ENCODE measurements at places on chromosomes 4 and X.

- no peak for DNase-seq
Measured at GRCh38 chr4:1749370-1749769, 28.0 kb downstream of the TACC3 start.

- DNase-seq: no peak
Measured at GRCh38 chrX:18992829-18993228, 8.9 kb upstream of the PHKA2 start.

GRCh38 chrX:24498975-24499374 is 33.9 kb downstream of the PDK3 start:
- DNase-seq: no peak

DNA sequence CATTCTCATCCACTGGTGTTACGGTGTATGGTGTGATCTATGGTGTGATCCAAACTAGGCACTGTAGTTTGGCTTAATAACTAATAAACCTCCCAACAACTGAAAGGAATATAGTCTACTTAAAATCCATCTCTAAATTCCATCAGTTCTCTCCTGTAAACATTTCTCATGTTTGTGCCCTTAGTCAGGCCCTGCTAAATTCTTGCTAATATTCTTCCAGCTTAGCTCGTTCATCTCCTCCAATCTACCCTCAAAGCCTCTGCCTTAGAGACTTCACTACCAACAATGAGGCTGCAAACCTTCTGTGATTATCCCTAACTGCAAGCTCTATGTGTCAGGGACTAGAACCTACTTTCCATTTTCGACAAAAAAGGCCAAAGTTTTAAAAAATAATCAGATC is 28.1 kb downstream of the ZAR1 start:
- DNase-seq: no peak

DNA sequence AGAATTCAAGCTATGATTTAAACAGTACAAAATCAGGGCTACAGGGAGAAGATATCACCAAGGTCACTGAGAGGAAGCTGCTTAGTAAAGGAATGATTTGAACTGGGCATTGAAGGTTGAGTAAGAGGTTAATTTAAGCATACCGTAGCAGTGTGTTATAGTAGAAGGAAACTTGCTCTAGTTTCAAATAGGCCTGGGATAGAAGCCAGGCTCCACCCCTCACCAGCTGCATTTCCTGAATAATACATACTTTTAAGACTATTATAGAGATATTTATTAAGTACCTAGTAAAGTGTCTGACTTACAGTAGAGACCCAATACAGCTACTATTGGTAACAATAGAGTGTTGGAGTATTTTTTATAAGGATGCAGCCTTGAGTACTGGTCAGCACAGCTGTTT is 118.0 kb upstream of the GLRA2 start:
- no peak for DNase-seq

DNA sequence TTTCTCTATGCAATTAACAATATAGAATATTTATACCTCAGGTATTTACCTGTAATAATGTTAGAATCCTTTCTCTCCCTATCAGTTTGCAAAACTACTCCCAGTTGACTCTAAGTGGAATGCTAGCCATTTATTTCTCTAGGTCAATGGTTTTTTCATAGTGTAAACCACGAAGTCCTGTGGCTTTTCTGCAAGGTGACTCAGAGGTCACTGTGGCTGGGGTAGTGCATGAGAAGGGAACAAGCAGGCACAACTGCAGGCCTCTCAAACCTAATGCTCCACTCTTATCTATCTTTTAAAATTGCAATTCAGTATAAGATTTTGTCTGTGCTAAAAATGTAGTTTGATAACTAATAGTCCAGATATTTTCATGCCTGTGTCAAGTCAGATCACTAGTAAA is 159.4 kb downstream of the ANTXR2 start:
- DNase-seq: no peak

DNA sequence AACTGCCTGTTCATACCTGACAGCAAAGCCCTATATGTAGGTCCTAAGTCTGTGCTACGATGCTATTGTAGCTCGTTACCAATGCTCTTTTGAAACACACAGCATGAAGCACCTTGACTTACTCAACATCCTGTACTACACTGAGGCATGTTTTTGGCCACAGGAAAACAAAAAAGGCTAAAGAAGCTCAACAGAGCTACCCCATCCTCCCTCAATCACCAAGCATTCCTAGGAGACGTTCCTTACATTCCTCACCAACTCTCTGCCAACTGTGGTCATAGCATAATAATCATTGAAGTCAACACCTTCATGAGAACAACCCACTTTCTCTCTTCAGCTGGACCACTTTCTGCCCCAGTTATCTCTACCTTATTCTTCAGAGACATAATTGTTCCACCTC is 73.7 kb upstream of the SLC25A43 start:
- no peak for DNase-seq

DNA sequence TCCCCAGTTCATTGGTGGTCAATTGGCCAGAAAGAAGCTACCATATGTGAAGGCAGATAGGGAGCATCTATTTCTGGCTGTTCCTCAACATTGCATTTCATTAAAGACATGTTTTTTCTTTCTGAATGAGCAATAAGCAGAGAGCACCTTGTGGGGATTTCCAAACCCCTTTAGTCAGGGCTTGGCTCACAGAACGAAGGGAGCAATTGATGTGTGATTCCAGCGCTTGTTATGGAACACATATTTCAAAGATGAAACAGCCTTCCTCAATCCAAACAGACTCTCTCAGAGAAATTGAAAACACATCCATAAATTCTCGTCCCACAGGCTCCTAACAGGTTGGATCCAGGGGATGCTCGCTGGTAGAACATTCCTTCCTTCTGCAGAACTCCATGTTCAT is 84.1 kb downstream of the CLCN4 start:
- no peak for DNase-seq

GRCh38 chr4:4417886-4418285 is 31.0 kb downstream of the NSG1 start:
- DNase-seq: no peak

DNA sequence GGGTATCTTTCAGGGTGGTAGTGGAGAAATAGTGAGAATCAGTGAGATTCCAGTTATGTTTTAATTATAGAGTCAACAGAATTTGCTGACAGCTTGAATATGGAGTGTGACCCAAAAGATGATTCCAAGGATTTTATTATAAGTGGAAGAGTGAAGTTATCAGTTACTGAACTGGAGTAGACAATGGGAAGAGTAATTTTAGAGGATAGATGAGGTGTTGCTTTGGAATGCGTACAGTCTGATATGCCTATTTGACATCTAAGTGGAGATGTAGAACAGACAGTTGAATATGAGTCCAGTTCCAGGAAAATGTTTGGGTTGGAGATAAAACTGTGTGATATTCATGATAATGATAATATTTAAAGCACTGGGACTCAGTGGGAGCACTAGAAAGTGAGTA is 174.2 kb downstream of the MAPK10 start:
- no peak for DNase-seq

All from stimulated activated CD4-positive, alpha-beta T cell treated with anti-CD3 and anti-CD28 coated beads, Interleukin-1b, Interleukin-23, amount 100 ng/mL, for 4 hours (primary cell).